Hematopoietic multipotent progenitor cell (in vitro differentiated cells): ENCODE measurements at places on chromosomes 2 and 18.

- no peak for DNase-seq
Measured at GRCh38 chr2:173708806-173709205, 256.4 kb downstream of the SP3 start.

- DNase-seq: no peak
Measured at GRCh38 chr2:85390941-85391669, 19.1 kb downstream of the CAPG start.

DNA sequence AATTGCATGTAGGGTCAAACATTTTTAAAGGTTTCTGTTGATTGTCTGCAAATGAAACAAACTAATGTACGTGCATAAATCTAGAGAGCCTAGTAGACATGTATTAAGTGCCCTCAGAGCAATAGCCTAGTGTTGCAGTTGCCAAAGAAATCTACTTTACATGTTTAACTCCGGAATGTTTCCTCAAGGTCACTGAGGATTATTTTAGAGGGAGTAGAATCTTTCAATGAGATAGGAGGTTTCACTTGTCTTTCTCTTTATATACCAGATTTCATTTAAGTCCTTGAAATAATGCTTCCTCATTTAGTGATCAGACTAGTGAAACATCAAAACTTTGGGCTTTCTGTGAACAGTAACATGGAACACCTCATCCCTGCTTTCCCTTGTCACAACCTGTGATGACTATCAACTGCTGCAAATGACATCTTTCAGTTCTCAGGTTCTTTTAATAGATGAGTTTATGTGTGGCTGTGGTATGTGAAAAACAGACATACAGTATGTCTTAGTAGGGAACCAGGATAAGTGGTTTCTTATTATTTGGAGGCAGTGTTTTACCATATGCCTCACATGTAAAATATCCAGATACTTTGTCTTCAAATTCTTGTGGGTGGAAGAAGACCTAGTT, 5.5 kb downstream of the UBE2E3 start:
- DNase-seq: no peak

- no peak for DNase-seq
Measured at GRCh38 chr18:79356435-79356834, 39.3 kb upstream of the NFATC1 start.

- DNase-seq: no peak
Measured at GRCh38 chr18:58196881-58197872, 153.2 kb downstream of the NEDD4L start.

GRCh38 chr2:65974067-65974723, 460.7 kb upstream of the MEIS1 start:
- no peak for DNase-seq

DNA sequence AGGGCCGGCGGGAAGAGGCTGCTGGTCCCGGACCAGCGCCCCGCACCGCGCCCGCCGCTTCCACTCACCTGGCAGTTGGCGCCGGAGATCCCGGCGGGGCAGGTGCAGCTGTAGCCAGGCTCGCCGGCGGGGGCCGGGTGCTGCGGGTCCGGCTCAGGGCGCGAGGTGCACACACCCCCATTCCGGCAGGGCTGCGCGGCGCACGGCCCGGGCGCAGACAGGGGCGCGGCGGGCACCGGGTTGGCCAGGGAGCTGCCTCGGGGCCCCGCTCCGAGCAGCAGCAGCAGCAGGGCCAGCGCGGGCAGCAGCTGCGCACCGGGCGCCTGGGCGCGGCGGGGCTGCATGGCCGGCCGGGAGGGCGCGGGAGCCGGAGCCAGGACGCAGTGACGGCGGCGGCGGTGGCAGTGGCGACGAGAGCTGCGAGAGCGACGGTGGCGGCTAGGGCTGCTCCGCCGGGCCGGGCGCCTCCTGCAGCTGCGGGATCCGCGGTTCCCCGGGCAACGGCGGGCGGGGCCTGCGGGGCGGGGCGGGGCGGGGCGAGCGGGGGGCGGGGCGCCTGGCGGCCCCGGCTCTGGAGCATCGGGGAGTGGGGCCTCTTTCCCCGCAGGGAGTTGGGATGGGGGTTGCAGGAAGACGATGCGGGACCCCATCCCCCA, at the start of gene DNER:
Gene DNER (minus strand): TSS at position 476 of the 656 bp plus-strand sequence. CDS start 132 bp downstream, at position 344.
- peak; percentile 42 for DNase-seq

GRCh38 chr2:171687287-171688128, at the start of gene DYNC1I2:
DYNC1I2 (plus strand) TSS chr2:171687469; CDS start chr2:171690156, 2,687 bp downstream.
- peak; percentile 88 for DNase-seq

DNA sequence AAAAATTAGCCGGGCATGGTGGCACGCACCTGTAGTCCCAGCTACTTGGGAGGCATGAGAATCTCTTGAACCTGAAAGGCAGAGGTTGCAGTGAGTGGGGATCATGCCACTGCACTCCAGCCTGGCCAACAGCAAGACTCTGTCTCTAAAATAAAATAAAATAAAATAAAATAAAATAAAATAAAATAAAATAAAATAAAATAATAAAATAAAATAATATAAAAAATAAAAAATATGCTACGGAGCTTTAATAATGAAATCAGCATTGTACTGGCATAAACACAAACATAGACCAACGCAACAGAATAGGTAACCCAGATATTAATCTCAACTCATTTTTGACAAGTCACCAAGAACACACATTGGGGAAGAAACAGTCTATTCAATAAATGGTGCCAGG, 973.4 kb upstream of the SOX11 start:
- no peak for DNase-seq

- peak; percentile 23 for DNase-seq
Measured at GRCh38 chr2:36477315-36477714, 120.7 kb downstream of the FEZ2 start.

DNA sequence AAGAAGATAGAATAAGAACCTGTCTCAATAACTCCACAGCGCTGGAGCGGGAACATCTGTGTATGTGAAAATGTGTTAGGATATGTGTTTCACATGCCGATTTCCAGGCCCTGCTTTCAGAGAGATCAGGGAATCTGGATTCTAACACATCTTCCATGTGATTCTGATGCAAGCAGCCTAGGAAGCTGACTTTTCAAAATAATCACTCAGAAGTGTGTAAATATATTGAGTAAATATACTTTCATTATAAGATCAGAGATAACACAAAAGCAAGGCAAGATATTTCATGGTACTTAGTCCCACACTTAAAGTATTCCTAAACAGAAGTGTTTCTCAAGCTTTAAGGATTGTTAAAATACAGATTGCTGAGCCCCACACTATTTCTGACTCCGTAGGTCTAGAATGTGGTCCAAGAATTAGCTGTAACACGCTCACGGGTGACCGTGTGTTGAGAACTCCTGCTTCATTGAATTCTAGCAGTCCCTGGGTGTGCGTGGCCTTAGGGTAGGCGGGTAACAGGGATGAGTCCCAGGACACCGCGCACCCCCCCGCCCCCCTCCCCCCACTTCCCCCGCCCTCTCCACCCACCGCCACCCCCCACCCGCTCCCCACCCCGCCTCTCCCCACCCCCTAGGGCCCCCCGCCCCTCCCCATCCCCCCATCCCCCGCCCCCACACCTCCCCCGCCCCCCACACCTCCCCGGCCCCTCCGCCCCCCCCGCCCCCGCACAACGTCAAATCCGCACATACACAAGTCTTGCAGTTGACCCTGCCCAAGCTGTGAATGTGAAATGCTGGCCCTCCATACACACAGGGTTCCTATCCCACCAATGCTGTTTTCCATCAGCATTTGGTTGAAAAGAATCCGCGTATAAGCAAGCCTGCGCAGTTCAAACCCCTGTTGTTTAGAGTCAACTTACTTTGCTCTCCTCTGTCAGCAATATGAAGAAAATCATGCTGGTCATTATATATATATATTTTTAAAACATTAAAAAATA, 94.2 kb upstream of the SLC39A10 start:
- DNase-seq: no peak

GRCh38 chr18:54776282-54776977, 51.8 kb upstream of the RAB27B start:
- peak; percentile 68 for DNase-seq

DNA sequence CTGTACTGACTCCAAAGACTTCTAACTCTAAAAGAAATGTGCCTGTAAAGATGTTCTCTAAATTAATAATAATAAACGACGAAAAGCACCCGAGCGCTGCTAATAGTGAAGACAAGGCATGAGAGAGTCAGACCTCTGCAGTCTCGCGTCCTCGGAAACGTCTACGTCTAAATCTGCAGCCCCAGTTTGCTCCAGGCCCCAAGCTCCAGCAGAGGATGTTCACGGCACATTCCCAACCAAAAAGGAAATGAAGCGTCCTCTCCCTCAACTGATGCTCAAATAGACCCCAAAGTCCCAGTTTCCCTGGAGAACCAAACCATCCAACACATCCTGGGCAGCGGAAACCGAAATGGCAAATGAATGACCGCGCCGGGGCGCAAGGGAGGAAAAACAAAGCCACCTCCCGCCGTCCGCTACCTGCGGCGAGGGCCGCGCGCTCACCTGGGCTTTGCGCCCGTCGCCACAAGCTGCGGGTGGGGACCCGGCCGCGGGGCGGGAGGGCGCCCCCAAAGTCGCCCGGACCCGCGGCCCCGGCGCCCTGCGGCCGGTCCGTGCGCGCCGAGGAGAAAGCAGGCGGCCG, 47.1 kb upstream of the CCDC150 start:
- peak; percentile 34 for DNase-seq

DNA sequence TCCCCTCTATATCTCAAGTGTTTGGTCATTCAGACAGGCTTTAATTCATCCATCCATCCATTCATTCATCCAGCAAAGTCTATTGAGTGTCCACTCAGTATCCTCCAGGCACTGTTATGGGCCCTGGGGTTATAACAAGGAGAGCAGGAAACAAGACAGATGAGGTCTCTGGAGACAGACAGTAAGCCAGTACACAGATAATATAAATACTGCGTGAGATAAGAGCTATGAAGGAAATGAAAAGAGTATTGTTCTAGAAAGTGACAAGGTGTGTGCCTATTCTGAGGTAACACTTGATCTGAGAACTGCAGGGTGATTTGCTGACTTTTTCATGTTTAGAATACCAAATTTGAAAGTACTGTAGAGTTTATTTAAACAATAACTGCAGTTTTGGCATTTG, 98.3 kb downstream of the OSBPL6 start:
- no peak for DNase-seq

GRCh38 chr2:1721706-1722646, 22.3 kb downstream of the PXDN start:
- DNase-seq: peak; percentile 26

DNA sequence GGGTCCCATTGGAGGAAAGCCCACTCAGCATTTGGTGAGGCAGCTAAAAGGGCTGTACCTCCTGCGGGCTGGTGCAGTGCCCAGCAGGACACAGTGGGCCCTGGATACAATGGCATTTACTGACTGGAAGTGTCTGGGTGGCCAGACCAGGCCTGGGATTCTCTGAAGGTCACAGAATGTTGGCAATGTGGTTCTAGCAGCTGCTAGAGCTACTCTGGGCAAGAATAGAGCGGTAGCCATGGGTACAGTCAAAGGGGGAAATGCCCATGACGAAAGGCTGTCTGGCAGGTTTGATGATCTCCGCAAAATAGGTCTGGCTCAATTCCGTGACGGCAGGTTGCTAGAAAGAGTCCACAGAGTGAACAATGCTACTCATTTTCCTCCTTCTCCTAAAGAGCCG, 241.8 kb downstream of the AFF3 start:
- DNase-seq: no peak

DNA sequence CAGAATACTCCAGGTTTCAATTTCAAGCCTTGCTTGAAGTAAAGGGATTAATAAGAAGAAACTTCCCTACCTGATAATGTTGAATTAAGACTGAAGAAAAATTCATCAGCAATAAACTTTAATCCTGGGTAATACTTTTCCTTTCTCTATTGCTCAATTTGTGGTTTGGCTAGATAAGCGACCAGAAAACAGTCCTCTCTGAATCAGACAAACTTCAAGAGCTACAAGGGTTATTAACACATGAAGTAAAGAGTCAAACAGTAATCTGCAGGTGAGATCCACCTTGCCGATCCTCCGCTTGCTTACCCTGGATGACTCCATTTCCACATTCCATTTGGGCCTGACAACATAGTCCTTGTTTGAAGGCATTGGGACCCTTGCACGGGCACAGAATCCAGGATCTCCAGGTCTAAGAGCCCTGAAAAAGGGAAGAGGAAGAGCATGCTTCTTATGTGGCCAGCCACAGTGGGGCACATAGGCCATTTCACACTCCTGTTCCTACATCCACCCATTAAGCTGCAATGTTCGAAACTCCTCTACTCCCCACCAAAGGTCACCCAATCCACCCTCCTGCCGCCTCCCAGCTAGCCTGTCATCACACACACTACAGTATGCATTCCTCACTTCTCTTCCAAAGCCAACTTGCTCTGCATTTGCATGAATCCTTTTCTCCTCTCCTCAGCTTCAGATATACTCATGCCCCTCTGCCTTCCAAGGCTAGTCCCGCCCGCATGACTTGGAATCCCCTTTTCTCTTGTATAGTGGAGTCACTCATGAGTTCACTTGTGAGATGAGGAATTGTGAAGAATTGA, 39.8 kb downstream of the IWS1 start:
- peak; percentile 40 for DNase-seq

- no peak for DNase-seq
Measured at GRCh38 chr2:121858369-121858768, 102.9 kb downstream of the TSN start.

- DNase-seq: no peak
Measured at GRCh38 chr2:38959466-38959865, 69.8 kb downstream of the ARHGEF33 start.

- DNase-seq: no peak
Measured at GRCh38 chr2:73266061-73266901, 18.0 kb downstream of the FBXO41 start.

GRCh38 chr2:11533278-11534070, at the start of gene GREB1:
GREB1 (plus strand) TSS chr2:11534045; CDS start chr2:11556615, 22,570 bp downstream.
- DNase-seq: no peak

GRCh38 chr2:180733330-180733729, 247.1 kb upstream of the UBE2E3 start:
- no peak for DNase-seq

DNA sequence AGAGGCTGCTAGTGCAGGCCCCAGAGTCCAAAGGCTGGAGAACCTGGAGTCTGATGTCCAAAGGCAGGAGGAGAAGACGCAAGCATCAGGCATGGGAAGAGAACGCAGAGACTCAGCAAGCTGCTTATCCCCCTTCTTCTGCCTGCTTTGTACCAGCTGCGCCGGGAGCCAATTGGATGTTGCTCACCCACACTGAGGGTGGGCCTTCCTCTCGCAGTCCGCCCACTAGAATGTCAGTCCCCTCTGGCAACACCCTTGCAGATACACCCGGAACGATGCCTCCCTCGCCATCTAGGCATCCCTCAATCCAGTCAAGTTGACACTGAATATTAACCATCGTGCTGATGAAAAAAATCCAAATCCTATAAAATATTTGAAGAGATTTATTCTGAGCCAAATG, 141.6 kb downstream of the TWIST2 start:
- no peak for DNase-seq

- DNase-seq: no peak
Measured at GRCh38 chr2:120684289-120685065, 51.2 kb upstream of the GLI2 start.

DNA sequence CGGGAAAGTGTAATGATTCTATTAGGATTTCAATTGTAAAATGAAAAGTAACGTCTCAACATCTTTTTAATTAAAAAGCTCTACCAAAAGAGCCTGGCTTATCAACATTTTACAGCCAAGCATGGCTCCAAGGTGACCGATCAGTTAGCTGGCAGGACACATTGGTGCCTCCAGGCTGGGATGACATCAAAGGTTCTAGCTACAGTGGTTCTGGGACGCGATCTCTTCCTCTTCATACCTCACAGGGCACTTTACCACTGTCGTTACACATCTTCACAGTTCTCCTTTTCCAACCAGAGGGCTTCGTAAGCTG, 693 bp downstream of the ORC2 start:
- DNase-seq: no peak

- no peak for DNase-seq
Measured at GRCh38 chr2:139079311-139079710, 299.1 kb upstream of the NXPH2 start.

- DNase-seq: peak; percentile 22
Measured at GRCh38 chr2:39069136-39069515, 51.7 kb downstream of the SOS1 start.
